Vein endothelial cell (primary cell): ENCODE measurements at places on chromosomes 2 and 18. TPM values are rescaled to one million over a fixed set of nuclear protein-coding genes. Genes with fewer than 3 reads are reported as not detected.

Gene SERPINB12
- total RNA-seq = not detected in 2 replicates

Gene ANTXR1
- 0.98 and 2.6 TPM in 2 replicates for total RNA-seq

Gene INO80B
- 9.5 and 10.5 TPM in 2 replicates for total RNA-seq

Gene BOLA3
- total RNA-seq = 25.5 and 26.7 TPM in 2 replicates

Gene HMSD
- total RNA-seq = not detected in 2 replicates

Gene ZC3H6
- total RNA-seq = 3.0 and 3.3 TPM in 2 replicates

Gene TUBA3E
- total RNA-seq = not detected in 2 replicates

Gene MPHOSPH10
- 14.7 and 21.2 TPM in 2 replicates for total RNA-seq

Gene UBE2F
- total RNA-seq = 44.1 and 53.7 TPM in 2 replicates

Gene PTPN18
- 25.1 and 28.1 TPM in 2 replicates for total RNA-seq

Gene PASK
- 3.3 and 5.3 TPM in 2 replicates for total RNA-seq

Gene LCT
- total RNA-seq = under 0.01 TPM in 1 of 2 replicates, not detected in the other
